Stimulated activated CD8-positive, alpha-beta memory T cell treated with anti-CD3 and anti-CD28 coated beads, Interleukin-15, amount 100 ng/mL, for 4 hours (primary cell): ENCODE measurements at places on chromosomes 2 and 18.

- no peak for DNase-seq
These were observed 64.7 kb downstream of the FBXO15 start for GRCh38 chr18:74082742-74083556.

GRCh38 chr2:196233021-196233804 is 61.8 kb upstream of the STK17B start:
- DNase-seq: no peak

DNA sequence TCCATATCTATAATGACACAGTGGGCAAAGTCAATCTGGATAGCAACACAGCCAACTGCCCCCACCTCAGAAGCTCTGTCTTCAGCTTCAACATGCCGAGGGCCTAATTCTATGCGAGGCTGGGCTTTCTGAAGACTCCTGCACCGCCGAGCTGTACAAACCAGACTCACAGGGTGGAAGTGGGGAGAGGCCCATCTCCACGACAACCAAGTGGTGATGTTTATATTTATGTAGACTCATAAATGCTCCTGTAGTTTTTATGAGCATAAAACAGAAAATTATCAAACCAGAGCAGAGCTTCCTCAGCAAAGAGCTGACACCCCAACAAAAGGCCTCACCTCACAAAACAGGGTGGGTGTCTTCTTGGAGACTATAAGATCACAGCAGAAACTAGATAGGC is 77.0 kb upstream of the LGALSL start:
- DNase-seq: no peak

GRCh38 chr2:147609301-147609700 is 235.5 kb upstream of the ACVR2A start:
- DNase-seq: no peak

- DNase-seq: no peak
These were observed 39.8 kb downstream of the PPP4R1 start for GRCh38 chr18:9574473-9575115.
